ENCODE measurements at places on chromosomes 7 and 10.

DNA sequence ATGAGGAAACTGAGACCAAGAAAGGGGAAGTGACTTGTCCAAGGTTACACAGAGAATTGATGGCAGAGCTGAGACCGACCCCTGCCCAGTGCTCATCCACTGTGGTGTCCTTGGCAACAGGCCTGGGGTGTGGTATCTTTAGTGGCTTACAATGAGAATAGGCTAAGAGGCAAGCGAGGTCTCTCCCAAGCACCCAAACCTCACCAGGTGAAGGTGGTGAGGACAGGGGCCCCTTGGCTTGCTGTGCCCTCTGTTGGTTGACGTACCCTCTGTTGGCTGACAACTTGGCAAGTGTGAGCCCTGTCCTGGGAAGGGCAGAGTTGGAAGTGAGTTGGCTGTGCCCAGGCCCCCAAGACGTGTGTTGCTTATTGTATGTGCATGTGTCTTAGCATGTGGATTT lies 166.9 kb downstream of the GRK5 start:
- no peak overlapping the region for H3K4me3 ChIP-seq
- H3K27ac ChIP-seq: no peak overlapping the region
- no peaks in the 10 kb centered on the region for H3K4me1 ChIP-seq
- H3K36me3 ChIP-seq: no peaks in the 10 kb centered on the region
- DNase-seq: no peak

GRCh38 chr10:14609178-14609577 lies 165.5 kb downstream of the FAM107B start:
- no peak for DNase-seq
- no peaks in the 10 kb centered on the region for H3K36me3 ChIP-seq
- no peak overlapping the region for H3K27ac ChIP-seq

GRCh38 chr7:127865466-127865865 lies 165.8 kb downstream of the LRRC4 start:
- H3K27ac ChIP-seq: no peak overlapping the region
- peaks cover 11% of the 10 kb centered on the region for H3K4me1 ChIP-seq
- 0 out of 2 replicates have a peak, but pooled peaks cover 14% of the 10 kb centered on the region for H3K36me3 ChIP-seq
- H3K27me3 ChIP-seq: no peaks in the 10 kb centered on the region
- H3K4me3 ChIP-seq: no peak overlapping the region

- no peak overlapping the region for H3K4me3 ChIP-seq
- H3K4me1 ChIP-seq: no peaks in the 10 kb centered on the region
- no peak for DNase-seq
- H3K27me3 ChIP-seq: no peaks in the 10 kb centered on the region
- no peaks in the 10 kb centered on the region for H3K36me3 ChIP-seq
- no peak overlapping the region for H3K27ac ChIP-seq
Measured at GRCh38 chr7:121302214-121302745, 26.5 kb upstream of the WNT16 start.

DNA sequence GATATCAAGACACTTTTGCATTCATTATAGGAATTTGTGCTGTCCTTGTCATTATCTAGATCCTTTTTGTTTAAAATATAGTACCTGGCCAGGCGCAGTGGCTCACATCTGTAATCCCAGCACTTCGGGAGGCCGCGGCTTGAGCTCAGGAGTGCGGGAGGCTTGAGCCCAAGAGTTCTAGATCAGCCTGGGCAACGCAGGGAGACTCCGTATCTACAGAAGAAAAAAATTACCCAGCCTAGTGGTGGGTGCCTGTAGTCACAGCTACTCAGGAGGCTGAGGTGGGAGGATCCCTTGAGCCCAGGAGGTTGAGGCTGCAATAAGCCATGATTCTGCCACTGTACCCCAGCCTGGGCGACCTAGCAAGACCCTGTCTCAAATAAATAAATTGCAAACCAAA lies 621 bp upstream of the MORN4 start:
- no peaks in the 10 kb centered on the region for H3K36me3 ChIP-seq
- H3K27ac ChIP-seq: peak overlapping the region; percentile 40
- peaks cover 3% of the 10 kb centered on the region for H3K4me1 ChIP-seq
- peak overlapping the region; percentile 88 for H3K4me3 ChIP-seq
- DNase-seq: no peak

GRCh38 chr7:5997210-5997808 lies 11.5 kb downstream of the PMS2 start:
- no peak for DNase-seq
- H3K27me3 ChIP-seq: no peaks in the 10 kb centered on the region
- no peak overlapping the region for H3K27ac ChIP-seq
- peaks cover 10% of the 10 kb centered on the region for H3K4me1 ChIP-seq
- H3K36me3 ChIP-seq: peaks cover 80% of the 10 kb centered on the region

- no peaks in the 10 kb centered on the region for H3K36me3 ChIP-seq
- no peaks in the 10 kb centered on the region for H3K4me1 ChIP-seq
- DNase-seq: no peak
- no peak overlapping the region for H3K4me3 ChIP-seq
- H3K27me3 ChIP-seq: no peaks in the 10 kb centered on the region
- H3K27ac ChIP-seq: no peak overlapping the region
Measured at GRCh38 chr10:43865265-43866135, 216.8 kb upstream of the ZNF32 start.

DNA sequence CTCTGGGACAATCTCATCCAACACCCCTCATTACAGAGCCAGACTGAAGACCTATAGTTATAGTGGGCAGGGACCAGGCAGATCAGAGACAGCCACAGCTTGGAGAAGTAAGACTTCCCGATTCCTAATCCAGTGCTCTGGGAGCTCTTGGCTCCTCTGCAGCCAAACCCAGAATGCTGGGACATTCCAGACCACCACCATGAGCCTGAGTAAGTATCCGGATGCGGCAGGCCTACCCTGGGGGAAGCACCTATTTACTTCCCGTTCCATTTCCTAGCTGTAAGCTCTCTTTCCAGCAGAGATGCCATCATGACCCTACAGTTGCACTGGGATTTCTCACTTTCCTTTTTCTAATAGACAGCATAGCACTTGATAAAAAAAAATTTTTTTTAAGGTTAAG lies 16.4 kb downstream of the HIP1 start:
- H3K4me3 ChIP-seq: no peak overlapping the region
- no peaks in the 10 kb centered on the region for H3K27me3 ChIP-seq
- no peaks in the 10 kb centered on the region for H3K36me3 ChIP-seq
- H3K27ac ChIP-seq: no peak overlapping the region

DNA sequence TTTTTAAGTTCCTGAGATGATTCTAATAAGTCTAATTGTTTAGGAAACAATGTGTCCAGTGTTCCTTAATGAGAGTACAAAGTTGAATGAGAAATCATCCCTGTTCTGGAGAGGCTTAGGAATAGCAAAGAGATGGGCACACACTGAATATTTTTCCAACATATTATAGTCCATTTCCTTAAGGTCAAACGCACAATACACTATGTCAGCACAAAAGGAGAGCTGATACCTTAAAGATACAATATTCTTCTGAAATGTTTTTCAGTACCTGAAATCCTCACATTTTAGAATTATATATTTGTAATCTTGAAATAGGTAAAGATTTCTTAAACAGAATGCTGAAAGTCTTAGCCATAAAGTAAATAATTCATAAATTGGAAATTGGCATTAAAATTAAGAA lies 183.2 kb downstream of the GRM3 start:
- H3K36me3 ChIP-seq: no peaks in the 10 kb centered on the region
- peaks cover 3% of the 10 kb centered on the region for H3K27me3 ChIP-seq
- no peak for DNase-seq
- no peak overlapping the region for H3K4me3 ChIP-seq
- H3K27ac ChIP-seq: no peak overlapping the region
- H3K4me1 ChIP-seq: no peaks in the 10 kb centered on the region

- H3K36me3 ChIP-seq: no peaks in the 10 kb centered on the region
- H3K27me3 ChIP-seq: no peaks in the 10 kb centered on the region
- H3K4me3 ChIP-seq: no peak overlapping the region
Measured at GRCh38 chr10:96365571-96365970, 6.8 kb upstream of the OPALIN start.

DNA sequence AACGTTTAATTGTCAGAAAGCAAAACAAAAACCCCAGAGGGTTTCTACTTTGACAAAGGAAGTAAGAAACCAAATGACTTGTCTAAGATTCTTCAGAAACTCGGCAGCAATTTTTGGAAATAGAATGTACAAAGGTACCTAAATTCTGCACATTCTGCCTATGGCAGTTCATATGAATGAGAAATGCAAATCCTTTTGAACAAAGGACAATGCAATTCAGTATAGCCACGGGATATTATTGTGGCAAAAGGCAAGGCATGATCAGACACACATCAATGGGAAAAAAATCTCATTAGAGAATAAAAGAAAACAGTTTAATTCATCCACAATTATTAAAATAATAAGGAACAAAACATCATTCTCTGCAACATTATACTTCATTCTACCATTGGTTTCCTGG lies 93.4 kb downstream of the SEMA3C start:
- peaks cover 75% of the 10 kb centered on the region for H3K36me3 ChIP-seq
- H3K4me3 ChIP-seq: no peak overlapping the region
- peak overlapping the region; percentile 40 for H3K27ac ChIP-seq

DNA sequence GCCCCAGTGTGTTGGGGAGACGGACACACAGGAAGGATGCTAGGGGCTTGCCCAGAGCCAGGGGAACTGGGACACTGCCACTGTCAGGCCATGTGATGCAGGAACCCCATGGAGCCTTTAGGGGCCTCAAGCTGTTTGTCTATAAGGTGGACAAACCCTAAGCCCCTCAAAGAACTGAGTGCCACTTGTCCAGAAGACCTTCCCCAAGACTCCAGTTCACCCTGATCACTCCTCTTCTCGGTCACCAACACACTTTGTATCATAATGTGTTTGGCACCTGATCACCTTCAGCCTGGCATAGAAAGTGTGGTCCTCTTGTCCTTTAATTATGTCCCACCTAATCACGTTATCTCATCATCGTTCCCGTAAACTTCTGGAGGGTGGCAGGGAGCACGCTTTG lies 700 bp downstream of the H2BK1 start:
- no peaks in the 10 kb centered on the region for H3K4me1 ChIP-seq
- DNase-seq: no peak
- no peak overlapping the region for H3K27ac ChIP-seq

- H3K27ac ChIP-seq: no peak overlapping the region
- no peak overlapping the region for H3K4me3 ChIP-seq
- H3K36me3 ChIP-seq: no peaks in the 10 kb centered on the region
- DNase-seq: no peak
- no peaks in the 10 kb centered on the region for H3K4me1 ChIP-seq
- no peaks in the 10 kb centered on the region for H3K27me3 ChIP-seq
Measured at GRCh38 chr10:109932391-109932790, 9.1 kb upstream of the XPNPEP1 start.

DNA sequence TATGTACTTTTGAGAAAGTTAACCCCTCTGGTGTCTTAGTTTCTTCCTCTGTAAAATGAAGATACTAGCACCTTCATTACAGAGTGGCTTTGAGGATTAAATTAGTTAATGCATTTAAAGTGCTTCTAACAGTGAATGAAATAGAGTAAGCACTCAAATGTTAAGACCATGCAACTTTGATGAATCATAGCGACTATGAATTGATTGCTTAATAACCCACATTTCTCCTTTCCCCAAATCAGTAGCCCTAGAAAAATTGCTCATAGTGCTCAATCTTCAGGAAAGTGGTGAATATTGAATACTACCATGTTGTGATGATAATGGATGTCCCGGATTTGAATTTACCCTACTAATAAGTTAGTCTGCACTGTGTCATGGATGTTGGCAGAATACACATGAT lies 48.1 kb downstream of the CD36 start:
- no peaks in the 10 kb centered on the region for H3K36me3 ChIP-seq
- H3K27ac ChIP-seq: no peak overlapping the region
- H3K4me1 ChIP-seq: no peaks in the 10 kb centered on the region
- no peak for DNase-seq
- H3K27me3 ChIP-seq: no peaks in the 10 kb centered on the region

GRCh38 chr10:16816171-16816570 lies 1.1 kb downstream of the RSU1 start:
- H3K4me1 ChIP-seq: peaks cover 11% of the 10 kb centered on the region
- H3K27ac ChIP-seq: no peak overlapping the region
- no peaks in the 10 kb centered on the region for H3K27me3 ChIP-seq
- peak overlapping the region; percentile 67 for H3K4me3 ChIP-seq
- no peak for DNase-seq
- H3K36me3 ChIP-seq: no peaks in the 10 kb centered on the region

- H3K27me3 ChIP-seq: no peaks in the 10 kb centered on the region
- H3K36me3 ChIP-seq: no peaks in the 10 kb centered on the region
- no peak overlapping the region for H3K4me3 ChIP-seq
- H3K27ac ChIP-seq: no peak overlapping the region
- H3K4me1 ChIP-seq: no peaks in the 10 kb centered on the region
- no peak for DNase-seq
Measured at GRCh38 chr10:78176320-78177317, 143.0 kb downstream of the RPS24 start.

- peaks cover 4% of the 10 kb centered on the region for H3K36me3 ChIP-seq
- no peaks in the 10 kb centered on the region for H3K27me3 ChIP-seq
- peaks cover 35% of the 10 kb centered on the region for H3K4me1 ChIP-seq
- peak overlapping the region; percentile 63 for H3K27ac ChIP-seq
- DNase-seq: no peak
Measured at GRCh38 chr10:126905776-126906703, 812 bp downstream of the DOCK1 start.

- H3K36me3 ChIP-seq: no peaks in the 10 kb centered on the region
- H3K27me3 ChIP-seq: no peaks in the 10 kb centered on the region
- no peak for DNase-seq
- no peaks in the 10 kb centered on the region for H3K4me1 ChIP-seq
- no peak overlapping the region for H3K27ac ChIP-seq
Measured at GRCh38 chr10:75334720-75335119, 66.8 kb downstream of the ZNF503 start.

DNA sequence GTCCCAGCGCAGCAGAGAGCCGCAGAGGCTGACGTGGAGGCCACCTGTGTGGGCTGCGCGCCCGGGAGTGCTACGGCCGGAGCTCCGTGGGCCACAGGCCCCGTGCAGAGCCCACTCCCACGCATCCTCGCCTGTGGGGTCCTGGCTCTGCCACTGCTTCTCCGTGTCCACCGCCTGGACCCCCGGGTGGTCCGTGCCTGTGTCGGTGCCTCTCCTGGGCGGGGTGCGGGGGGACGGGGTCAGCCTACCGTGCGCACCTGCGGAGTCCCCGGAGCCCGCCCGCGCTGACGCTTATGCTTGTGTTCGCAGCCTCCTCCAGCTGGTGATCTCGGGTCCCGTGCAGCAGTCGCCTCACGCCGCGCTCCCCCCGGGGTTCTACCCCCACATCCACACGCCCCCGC lies 7.8 kb upstream of the ZNF853 start:
- H3K27ac ChIP-seq: no peak overlapping the region
- H3K4me1 ChIP-seq: no peaks in the 10 kb centered on the region
- H3K36me3 ChIP-seq: peaks cover 15% of the 10 kb centered on the region
- H3K4me3 ChIP-seq: no peak overlapping the region
- no peak for DNase-seq
- H3K27me3 ChIP-seq: no peaks in the 10 kb centered on the region

GRCh38 chr10:71064413-71065118 lies 147.8 kb upstream of the UNC5B start:
- no peak overlapping the region for H3K4me3 ChIP-seq
- H3K27ac ChIP-seq: no peak overlapping the region
- no peak for DNase-seq
- peaks cover 4% of the 10 kb centered on the region for H3K4me1 ChIP-seq
- H3K36me3 ChIP-seq: no peaks in the 10 kb centered on the region
